ENCODE measurements at places on chromosomes 11 and 22. TPM values are rescaled to one million over a fixed set of nuclear protein-coding genes. Genes with fewer than 3 reads are reported as not detected.
A peak's percentile ranks its signal among the peaks of the same experiment; 100 is the strongest.

The CHADL gene
- 2.5 TPM for total RNA-seq

The CD3E gene
- 10.5 TPM for total RNA-seq

The WBP2NL gene
- total RNA-seq = 1.6 TPM

The ABTB2 gene
- 6.9 TPM for total RNA-seq

The NNMT gene
- 165 TPM for total RNA-seq

The IRAG1 gene
- 17.0 TPM for total RNA-seq

GRCh38 chr22:39219071-39220039 lies 25.4 kb downstream of the PDGFB start:
- H3K4me1 ChIP-seq = no peaks in the 10 kb centered on the region
- H3K27me3 ChIP-seq = no peaks in the 10 kb centered on the region
- no peak overlapping the region for H3K4me3 ChIP-seq
- peaks cover 10% of the 10 kb centered on the region for H3K36me3 ChIP-seq
- DNase-seq = no peak
- H3K27ac ChIP-seq = no peak overlapping the region

DNA sequence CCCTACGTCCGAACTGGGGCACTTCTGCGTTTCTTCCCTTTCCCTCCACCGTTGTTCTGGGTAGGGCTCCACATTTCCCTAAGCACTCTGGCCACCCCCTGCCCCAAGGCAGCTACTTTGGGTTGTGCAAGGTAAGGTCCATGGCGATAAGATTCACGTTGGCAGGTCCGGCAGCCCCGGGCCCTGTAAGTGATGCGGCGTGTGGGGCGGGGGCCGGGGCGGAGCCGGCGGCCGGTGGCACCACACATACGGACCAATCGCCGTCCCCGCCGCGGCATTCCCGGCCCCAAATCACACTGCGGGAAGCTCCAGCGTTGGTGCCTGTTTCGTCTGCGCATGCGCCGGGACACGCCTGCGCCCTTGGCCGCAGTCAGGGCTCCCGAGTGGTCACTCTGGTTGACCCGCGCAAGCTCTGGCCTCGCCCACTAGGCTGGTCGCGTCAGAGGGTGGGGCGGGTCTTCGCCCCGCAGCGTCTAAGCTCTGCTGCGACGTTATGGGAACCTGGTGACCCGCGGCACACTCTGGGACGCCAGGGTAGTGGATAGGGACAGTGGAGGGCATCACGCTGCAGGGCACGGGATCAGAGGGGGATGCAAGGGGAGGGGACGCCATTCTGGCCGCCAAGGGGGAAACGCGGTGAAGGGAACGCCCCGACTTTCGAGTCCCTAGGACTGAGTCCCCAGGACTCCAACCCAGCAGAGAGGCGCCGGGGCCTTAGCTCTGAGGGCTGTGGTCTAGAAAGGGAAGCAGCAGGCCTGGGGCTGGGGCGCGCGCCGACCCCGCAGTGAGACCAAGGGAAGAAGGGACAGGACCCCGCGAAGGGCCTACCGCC lies 1.6 kb downstream of the FADS1 start:
- peak overlapping the region; percentile 95 for H3K27ac ChIP-seq
- H3K27me3 ChIP-seq = peaks cover 28% of the 10 kb centered on the region
- H3K4me1 ChIP-seq = peaks cover 3% of the 10 kb centered on the region
- no peaks in the 10 kb centered on the region for H3K36me3 ChIP-seq

DNA sequence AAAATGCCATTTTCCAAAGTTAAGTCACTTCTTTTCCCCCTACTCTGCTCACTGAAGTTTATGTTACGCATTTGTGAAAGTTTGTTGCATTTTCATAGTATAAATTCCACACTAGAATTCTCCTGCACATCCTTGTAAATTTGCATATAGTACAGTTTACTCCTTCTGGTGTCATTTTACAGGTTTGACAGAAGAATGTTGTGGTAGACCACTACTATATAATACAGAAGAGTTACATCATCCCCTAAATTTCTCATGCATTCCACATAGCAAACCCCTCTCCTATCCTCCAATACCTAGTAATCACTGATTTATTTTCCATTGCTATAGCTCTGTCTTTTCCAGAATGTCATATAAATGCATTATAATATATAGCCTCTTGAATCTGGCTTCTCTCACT lies 64.5 kb downstream of the CCDC73 start:
- DNase-seq = no peak
- H3K27ac ChIP-seq = no peak overlapping the region
- no peaks in the 10 kb centered on the region for H3K36me3 ChIP-seq
- no peaks in the 10 kb centered on the region for H3K27me3 ChIP-seq
- H3K4me1 ChIP-seq = no peaks in the 10 kb centered on the region

DNA sequence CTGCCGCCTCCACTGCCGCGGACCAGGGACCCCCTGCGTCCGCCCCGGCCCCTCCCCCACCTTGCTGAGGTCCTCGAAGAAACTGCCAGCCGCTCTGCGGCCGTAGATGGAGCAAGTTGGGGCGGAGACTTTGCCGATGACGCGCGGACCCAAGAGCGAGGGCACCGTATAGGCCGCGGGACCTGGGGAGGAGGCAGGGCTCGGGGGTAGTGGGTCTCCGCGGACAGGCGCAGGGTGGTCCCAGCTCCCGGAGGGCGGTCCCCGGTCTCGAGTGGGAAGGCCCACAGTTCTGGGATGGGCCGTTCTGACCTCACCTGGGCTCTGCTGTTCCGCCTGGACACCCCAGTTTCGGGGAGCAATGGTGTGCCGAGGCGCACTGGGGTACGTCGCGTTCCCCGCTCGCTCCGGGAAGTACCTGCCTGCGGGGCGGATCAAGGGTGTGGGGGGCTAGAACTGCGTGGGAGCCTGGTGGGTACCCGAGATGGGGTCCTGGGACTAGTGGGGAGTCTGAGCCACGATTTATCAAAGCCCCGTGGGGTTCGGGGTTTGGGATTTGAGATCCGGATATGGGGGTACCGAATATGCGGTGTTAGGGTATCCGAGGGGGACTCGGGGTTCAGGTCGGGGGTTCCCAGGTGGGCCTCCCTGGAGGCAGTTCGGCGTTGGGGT lies 1.2 kb upstream of the TYMP start:
- peaks cover 71% of the 10 kb centered on the region for H3K4me1 ChIP-seq
- H3K27me3 ChIP-seq = no peaks in the 10 kb centered on the region
- peak; percentile 87 for DNase-seq
- peak overlapping the region; percentile 99 for H3K27ac ChIP-seq
- peak overlapping the region; percentile 71 for H3K4me3 ChIP-seq

- H3K36me3 ChIP-seq = no peaks in the 10 kb centered on the region
- H3K4me1 ChIP-seq = no peaks in the 10 kb centered on the region
- H3K4me3 ChIP-seq = no peak overlapping the region
- no peak for DNase-seq
These were observed 13.3 kb upstream of the PHF21A start for GRCh38 chr11:46134540-46134939.

DNA sequence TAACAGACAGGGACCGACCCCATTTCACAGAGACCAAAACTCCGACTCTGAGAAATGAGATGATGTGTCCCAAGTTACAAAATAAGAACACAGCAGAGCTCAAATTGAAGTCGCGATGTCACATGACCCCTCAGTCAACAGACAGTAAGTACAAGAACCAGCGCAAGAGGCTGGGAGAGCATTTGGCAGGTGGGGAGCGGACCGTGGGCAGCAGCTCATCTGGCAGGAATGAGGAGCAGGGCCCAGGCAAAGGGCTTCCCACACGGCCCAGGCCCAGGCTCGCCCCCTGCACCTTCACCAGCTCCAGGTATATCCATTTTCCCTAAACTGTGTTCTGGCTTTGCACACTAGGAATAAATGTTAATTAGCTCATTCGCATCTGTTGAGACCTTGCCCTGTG lies 34.3 kb downstream of the SCUBE1 start:
- no peaks in the 10 kb centered on the region for H3K4me1 ChIP-seq
- H3K4me3 ChIP-seq = no peak overlapping the region
- H3K27ac ChIP-seq = no peak overlapping the region

- peaks cover 6% of the 10 kb centered on the region for H3K4me1 ChIP-seq
- no peak overlapping the region for H3K27ac ChIP-seq
- H3K27me3 ChIP-seq = peaks cover 34% of the 10 kb centered on the region
- no peaks in the 10 kb centered on the region for H3K36me3 ChIP-seq
These were observed 32.8 kb upstream of the SCUBE1 start for GRCh38 chr22:43375951-43376455.

GRCh38 chr11:21839796-21840195 lies 353.1 kb upstream of the ANO5 start:
- H3K36me3 ChIP-seq = no peaks in the 10 kb centered on the region
- no peak overlapping the region for H3K4me3 ChIP-seq
- H3K27ac ChIP-seq = no peak overlapping the region
- DNase-seq = no peak
- H3K4me1 ChIP-seq = no peaks in the 10 kb centered on the region

DNA sequence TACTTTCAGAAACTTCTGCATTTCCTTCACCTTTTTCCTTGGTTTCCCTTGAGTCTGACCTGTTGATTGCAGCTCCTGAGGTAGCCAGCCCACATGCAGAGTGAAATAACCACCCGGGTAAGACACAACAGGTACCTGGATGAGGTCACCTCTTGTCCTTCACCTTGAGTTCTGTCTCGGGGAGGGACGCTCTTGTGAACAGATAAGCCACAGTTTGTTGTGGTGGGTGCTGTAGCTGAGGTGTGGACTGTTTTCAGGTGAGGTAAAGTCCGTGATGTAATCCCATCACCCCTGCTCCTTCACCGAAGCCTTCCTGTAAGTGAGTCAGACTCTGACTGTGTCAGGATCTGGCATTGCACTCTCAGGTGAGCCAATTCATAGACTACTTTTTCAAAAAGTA lies 183.1 kb downstream of the NAV2 start:
- no peak overlapping the region for H3K4me3 ChIP-seq
- H3K27ac ChIP-seq = no peak overlapping the region

GRCh38 chr11:17986711-17987220 lies 26.1 kb downstream of the SERGEF start:
- DNase-seq = no peak
- no peak overlapping the region for H3K27ac ChIP-seq
- H3K4me1 ChIP-seq = no peaks in the 10 kb centered on the region
- no peak overlapping the region for H3K4me3 ChIP-seq

DNA sequence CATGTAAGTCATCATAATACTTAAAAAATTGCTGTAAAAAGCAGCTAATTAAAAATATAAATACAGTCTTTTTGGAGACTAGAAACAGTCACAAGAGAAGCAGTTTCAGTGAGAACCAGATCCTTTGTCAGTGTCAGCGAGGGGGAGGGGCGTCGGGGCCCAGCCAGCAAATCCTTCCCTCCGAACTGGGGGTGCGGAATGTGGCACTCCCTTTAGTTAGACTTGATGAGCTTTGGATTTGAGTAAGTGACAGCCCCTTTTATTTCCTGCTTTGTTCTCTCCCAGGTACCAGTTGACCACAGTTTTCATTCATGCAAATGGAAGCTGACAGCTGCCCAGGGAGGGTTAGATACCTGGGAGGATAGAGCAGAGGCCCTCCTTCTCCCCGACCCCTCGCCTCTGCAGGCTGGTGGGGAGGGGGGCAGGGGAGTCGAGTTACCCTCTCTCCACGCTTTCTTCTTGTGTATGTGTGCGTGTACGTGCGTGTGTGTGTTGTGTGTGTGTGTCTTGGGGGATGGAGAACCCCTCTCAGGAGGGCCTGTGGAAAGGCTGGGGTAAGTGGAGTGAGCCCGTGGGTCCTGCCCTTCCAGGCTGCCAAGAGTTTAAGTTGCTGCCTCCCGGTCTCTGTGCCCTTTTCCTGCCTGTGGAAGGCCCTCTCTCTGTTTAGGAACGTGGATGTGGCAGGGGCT lies 38.3 kb downstream of the PTPRJ start:
- no peak for DNase-seq
- H3K36me3 ChIP-seq = no peaks in the 10 kb centered on the region
- no peak overlapping the region for H3K4me3 ChIP-seq

- no peak overlapping the region for H3K4me3 ChIP-seq
- H3K27ac ChIP-seq = no peak overlapping the region
- H3K27me3 ChIP-seq = no peaks in the 10 kb centered on the region
- no peak for DNase-seq
- no peaks in the 10 kb centered on the region for H3K36me3 ChIP-seq
These were observed 30.4 kb downstream of the USH1C start for GRCh38 chr11:17513853-17514252.

Data from left lung (tissue), 14 donors.